ENCODE measurements at places on chromosomes 7 and 10.

DNA sequence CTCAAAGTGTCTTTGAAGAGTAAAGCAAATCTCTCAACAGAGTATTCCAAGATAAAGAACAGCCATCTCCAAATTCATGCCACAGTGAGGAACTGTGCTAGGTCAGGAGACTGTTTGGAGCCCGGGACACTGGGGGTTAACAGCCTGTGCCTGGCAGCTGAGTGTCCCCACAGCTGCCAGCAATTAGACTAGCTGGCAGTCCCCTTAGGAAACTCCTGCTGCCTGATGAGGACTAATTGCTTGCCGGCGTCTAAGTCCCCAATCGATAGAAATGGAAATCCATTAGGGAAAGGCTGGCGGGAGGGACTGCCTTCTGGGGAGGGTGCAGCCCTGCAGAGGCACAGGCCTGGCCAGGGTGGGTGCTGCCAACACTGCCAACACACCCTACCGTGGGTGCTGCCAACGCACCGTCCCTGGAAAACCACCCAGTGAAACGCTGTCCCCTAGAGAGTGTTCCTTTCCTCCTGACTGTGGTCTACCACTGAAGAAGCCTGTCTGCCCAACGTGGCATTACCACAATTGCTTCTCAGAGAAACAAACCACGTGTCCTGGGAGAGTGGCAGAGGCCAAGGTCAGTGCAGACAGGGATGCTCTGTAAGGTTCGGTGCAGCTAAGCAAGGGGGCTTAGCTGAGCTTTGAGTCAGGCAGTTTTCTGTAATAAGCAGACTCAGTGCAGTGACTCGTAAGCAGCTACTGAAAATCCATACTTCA lies 60.8 kb downstream of the XRCC2 start:
- peak; percentile 13 for DNase-seq

DNA sequence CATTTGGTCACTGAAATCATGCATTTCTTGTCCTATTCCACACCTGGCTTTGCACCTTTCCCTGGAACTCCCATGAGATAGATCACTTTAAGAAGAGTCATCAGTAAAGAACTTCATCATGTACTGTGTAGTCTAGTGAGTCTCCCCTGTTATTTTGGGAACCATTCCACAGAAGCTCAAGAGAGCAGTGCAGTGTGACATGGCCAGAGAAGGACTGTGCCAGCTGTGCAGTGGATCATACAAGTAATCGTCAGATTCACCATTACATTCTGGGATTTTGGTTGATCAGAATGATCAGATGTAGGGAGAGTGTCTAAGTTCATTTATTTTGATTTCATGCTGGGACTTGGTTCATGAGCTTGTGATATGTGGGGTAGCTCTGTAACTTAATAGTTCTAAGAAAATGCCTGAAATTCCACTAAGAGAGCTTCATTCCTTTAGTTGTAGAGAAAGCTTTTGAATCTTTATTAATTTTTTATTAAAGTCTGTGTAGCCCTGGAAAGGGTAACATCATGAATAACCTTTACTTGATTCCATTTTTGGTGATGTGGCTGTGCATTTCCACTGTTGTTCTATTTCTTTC lies 166.8 kb downstream of the SUGCT start:
- no peak for DNase-seq

DNA sequence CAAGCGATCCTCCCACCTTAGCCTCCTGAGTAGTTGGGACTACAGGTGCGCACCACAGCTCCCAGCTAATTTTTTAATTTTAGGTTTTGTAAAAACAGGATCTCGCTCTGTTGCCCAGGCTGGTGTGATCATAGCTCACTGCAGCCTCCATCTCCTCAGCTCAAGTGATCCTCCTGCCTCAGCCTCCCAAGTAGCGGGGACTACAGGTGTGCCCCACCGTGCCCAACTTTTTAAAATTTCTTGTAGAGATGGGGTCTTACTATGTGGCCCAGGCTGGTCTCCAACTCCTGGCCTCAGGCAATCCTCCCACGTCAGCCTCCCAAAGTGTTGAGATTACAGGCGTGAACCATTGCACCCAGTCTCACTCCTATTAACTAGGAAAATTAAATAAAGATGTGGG lies 7.5 kb downstream of the TMEM225B start:
- no peak for DNase-seq

DNA sequence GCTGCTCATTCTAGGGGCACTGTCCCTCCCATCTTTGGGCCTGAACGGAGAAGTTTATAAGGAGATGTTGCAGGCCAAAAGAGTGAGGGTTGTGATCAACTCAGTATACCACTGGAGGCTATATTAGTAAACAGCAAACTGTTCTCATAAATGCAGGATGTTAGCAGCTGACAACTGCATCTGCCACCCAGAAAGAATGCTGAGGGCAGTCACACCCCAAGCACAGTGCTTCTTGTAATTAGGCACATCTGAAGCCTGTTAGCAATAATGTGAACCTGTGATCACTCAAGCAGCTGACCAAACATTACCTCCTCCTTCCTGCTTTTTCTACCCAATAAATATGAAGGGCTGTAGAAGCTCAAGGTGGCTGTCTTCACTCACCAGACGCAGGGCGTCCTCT lies 38.4 kb upstream of the ZNF138 start:
- no peak for DNase-seq

DNA sequence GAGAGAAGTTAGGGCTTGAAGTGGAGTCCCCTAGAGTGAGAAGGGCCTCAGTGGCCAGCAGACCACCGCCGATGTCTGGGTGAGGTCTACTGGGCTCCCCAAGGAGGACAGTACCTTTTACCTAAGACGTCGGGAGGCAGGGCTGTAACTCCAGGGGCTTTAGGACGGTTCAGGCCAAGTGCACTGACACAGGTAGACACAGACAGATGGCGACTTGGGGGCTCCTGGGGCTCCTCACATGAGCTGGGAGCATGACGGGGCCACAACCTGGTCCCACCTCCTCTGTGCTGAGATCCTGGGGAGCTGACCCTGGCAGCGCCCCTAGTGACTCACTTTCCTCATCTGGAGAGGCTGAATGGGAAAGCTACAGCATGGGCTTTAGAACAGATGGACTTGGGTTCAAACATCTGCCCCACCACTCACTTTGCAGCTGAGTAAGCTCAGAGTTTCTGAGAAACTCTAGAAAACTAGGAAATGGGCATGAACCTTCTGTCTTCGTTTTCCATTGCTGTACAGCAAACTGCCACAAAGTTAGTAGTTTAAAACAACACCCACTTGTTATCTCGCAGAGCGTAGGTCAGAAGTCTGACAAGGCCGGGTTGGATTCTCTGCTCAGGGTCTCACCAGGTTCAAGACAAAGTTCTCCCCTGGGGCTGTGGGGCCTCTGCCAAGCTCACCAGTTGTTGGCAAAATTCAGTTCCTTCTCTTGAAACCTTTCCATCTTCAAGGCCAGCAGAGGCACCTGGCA lies 4.7 kb upstream of the COMTD1 start:
- no peak for DNase-seq

DNA sequence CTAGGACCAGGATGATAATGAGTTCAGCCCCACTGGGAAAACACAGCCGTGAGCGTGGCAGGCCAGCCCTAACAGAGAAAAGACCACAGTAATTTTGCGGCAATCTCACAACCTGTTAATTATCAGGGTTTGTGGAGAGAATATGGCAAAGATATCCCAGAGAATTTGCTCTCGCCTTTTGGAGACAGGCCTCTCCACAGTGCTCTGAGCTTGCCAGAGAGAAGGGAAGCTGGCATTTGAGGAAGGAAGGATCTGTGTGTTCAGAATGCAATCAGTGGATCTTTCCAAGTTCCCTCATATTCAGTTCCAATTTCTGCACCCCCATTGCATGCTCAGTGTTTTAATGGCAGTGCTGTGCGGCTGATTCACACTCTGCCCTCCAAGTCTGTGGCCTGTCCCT lies 60.2 kb downstream of the PLPP4 start:
- no peak for DNase-seq

DNA sequence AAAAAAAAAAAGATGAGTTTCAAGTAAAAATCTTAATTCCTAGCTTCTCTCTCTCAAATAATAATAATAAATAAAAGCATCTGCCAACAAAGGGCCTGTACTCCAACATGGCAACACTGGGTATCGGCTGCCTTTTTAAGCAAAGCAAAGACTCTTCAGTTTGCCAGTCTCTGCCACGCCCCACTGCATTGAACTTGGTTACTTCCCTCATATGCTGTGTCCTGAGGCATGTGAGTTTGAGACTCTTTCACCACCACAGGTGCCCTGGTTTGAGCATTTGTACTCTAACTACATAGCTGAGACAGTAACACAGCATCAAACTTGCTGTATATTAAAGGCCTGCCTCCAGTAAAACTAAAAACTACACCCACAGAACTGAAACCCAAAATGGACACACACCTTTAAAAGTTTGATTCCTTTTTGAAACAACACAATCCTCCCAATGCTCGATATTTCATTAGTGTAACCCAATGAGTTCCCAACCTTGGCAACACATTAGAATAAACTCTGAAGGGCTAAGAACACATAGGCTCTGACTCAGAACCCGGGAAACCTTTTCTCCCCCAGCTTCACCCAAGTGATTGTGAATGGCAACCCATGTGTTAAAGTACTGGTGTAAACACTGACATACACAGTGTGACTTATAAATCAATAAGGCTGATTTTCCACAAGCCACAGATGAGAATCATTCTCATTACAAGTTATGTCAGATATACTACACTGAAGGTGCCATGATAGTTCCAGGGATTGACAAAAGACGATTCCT lies 12.0 kb downstream of the JAZF1 start:
- DNase-seq, result no peak

DNA sequence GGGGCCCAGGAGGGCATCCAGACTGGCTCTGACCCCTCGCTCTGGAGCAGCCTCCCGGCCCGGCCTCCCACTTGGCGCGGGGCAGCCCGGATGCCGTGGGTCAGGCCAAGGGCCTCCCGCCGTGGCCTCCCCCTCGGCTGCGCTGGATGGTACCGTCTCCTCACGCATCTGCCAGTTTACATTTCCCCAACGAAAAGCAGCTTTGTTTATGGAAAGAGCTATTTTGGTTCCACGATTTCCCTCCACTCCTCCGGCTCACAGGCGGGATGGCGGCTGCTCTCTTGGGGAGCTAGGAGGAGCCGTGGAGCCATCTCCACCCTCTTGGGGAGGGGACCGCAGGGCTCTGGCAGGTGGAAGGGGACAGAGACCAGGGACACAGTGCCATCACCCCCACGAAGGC lies 93.2 kb upstream of the MYL10 start:
- DNase-seq, result no peak

DNA sequence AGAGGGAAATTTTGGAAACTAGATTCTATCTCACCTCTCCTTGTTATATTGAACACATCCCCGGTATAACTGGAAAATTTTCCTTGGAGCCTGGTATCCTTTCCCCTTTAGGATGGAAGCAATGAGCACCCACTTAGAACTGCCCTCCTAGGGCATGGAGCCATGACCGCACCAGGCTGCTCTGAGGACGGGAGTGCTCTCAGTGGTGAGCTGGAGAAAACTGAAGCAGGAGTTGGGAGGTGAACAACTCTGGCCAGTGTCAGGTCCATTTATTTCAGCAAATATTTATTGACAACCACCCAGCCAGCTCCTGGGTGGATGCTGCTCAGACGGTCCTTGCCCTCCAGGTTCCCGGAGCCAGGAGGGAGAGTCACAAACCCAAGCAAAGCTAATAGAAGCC lies 278.1 kb downstream of the WDR11 start:
- no peak for DNase-seq

- peak; percentile 80 for DNase-seq
These were observed 235.0 kb upstream of the PLPP4 start for GRCh38 chr10:120221873-120222485.

- no peak for DNase-seq
These were observed 42.9 kb upstream of the IKZF1 start for GRCh38 chr7:50261593-50261992.

GRCh38 chr7:80473751-80474150 lies 38.1 kb downstream of the GNAT3 start:
- no peak for DNase-seq

DNA sequence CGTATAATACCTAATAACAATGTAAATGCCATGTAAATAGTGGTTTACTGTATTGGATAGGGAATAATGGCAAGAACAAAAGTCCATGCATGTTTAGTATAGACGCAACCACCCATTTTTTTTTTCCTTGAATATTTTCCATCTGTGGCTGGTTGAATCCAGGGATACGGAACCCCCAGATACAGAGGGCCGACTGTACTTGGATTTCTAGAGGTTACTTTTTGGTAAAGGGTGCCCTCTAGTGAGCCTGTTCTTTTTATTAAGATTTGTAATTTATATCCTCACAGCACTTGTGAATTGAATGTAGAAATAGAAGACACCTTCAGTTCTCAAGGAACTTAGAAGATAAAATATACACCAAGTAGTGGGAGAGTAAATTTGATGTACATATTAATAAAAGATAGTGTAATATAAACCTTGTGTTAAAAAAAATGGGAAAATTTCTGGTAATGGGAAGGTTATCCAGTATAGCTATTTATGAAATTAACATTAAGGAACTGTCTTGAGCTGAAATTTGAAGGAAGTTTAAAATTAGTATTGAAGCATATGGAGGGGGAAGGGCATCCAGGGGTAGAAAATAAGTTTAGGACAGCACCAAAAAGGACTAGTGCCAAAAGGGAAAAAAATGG lies 32.0 kb downstream of the EXOC6 start:
- DNase-seq, result peak; percentile 48

DNA sequence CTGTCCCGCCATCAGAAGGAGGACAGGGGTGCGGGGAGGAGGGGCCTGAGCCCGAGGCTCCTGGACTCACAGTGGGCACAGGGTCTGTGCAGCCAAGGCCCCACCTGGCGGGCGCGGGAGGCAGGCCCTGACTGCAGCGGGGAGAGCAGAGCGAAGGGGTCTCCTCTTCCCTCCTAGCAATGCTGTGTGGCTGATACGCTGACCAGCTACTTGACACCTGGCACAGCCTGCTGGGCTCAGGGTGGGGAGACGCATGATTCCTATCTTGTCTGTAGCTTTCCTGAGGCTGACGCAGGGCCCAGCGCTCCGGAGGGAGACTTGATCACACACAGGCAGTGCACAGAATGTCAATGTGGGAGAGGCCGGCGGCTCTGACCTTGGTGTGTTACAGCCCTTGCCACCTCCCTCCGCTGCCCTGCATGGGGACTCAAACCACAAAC lies 174.9 kb downstream of the ELFN1 start:
- DNase-seq, result no peak

- no peak for DNase-seq
These were observed 9.1 kb upstream of the EIF4H start for GRCh38 chr7:74164985-74165456.

DNA sequence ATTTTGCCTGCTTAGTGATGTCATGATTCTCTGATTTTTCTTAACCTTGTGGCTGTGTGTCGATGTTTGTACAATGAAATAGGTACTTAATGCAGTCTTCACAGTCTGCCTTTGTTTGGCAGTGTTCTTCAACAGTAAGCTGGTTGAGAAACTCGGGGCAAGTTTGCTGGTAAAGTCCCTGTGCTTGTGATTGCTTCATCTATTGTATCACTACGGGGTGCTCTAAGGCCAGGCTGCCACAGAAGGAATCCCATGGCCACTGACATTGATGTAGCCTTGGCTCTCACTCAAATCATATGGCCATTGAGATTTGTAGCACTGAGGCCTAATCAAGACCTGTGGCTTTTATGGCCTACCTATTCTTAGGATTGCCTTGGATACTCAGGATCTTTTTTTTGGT lies 33.5 kb upstream of the PRSS37 start:
- no peak for DNase-seq

DNA sequence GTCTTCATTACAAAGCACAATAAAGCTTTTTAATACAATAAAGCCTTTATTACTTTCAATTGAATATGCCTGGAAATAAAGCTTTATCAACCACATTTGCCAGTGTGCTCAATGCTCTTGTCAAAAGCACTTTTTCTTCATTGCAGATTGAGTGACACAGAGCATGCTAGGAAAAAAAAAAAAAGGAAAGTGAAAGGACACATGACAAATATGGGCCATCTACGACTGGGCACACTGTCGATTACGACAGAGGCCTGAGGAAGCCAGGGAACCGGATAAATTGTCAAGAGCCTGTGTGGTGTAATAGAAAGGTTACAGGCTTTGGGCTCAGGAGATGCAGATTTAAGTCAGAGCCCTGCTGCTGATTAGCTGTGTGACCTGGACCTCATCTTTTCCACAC lies 84.8 kb upstream of the LRGUK start:
- peak; percentile 36 for DNase-seq
